ENCODE measurements at places on chromosomes 16 and 17. TPM values are rescaled to one million over a fixed set of nuclear protein-coding genes. Genes with fewer than 3 reads are reported as not detected.
A peak's percentile ranks its signal among the peaks of the same experiment; 100 is the strongest.

- DNase-seq: no peak
Measured at GRCh38 chr16:22364241-22364640, 10.2 kb downstream of the CDR2 start.

The SOST gene
- not detected for total RNA-seq

DNA sequence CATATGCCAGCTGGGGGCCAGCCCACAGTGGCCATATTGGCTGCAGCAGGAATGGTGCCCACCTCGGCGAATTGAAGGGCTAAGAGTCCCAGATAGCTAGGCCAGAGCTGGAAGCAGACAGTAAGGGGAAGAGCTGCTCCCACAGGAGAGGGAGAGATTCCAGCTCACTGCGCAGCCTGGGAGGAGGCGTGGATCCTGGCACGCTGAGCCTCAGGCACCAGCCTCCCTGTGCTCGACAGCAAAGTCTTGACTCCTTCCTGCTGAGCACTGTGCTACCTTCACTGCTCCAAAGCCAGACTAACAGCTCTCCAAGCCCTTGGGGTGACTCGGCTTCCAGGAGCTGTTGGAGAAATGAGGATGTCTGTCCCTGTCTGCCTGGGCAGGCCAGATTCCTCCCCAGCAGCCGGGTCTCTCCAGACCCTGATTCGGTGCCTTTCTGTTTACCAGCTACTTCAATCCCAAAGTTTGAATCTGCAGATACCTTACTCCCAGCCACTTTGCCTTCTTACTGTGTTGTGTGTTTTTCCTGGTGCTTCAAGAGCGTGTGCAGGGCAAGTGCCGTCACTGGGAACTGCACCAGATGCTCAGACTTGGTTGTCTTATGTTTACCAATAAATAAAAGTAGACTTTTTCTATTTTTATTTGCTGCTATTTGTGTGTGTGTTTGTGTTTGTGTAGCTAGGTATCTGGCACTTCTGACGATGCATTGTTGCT is 9.1 kb downstream of the CBX2 start:
- no peak for DNase-seq

DNA sequence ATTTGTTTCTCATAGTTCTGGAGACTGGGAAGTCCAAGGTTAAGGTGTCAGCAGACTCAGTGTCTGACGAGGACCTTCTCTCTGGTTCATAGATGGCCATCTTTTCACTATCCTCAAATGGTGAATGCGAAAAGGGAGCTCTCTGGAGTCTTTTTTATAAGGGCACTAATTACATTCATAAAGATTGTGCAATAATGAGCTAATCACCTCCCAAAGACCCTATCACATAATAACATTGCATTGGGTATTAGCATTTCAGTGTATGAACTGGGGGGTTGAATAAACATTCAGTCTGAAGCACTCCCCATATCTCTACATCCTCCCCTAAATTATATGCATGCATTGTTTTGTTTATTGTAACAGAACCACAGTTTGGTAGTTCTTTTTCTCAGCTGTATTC is 1086.5 kb downstream of the CDH11 start:
- DNase-seq: no peak

DNA sequence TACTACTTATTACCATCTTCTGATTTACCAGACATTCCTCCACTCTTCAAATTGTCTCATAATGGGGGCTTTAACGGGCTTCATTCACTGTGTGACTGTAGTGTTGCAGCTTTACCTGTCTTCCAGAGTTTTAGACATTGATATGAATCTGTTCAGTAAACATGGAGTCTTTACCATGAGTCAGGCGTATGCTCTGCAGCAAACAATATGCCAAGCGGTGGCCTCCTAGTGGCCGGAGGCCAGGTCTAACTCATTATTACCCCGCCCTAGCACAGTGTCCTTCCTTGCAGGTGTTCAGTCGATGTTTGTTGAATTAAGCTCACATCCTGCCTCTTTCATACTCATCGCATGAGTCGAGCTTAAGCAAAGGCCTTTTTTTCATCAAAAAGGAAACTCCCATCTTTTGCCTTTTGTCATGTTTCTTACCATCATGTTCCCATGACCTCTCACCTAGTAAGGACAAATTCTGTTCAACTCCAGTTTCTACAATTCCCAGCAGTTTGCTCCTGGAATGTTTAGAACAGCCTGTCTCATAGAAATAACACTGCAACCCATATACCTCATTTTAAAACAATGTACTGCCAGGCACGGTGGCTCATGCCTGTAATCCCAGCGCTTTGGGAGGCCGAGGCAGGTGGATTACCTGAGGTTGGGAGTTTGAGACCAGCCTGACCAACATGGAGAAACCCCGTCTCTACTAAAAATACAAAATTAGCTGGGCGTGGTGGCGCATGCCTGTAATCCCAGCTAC is 39.4 kb downstream of the TUBD1 start:
- DNase-seq: peak; percentile 85

The SSTR5 gene
- not detected for total RNA-seq

The CES4A gene
- not detected for total RNA-seq

- no peak for DNase-seq
Measured at GRCh38 chr17:30405161-30405560, 26.4 kb downstream of the CPD start.

GRCh38 chr16:81647527-81647926 is 131.6 kb upstream of the PLCG2 start:
- no peak for DNase-seq

The SLC5A10 gene
- total RNA-seq: not detected

GRCh38 chr16:60123392-60124023 is 1389.4 kb upstream of the GOT2 start:
- DNase-seq: no peak

The GJD3 gene
- total RNA-seq: 0.71 TPM

- no peak for DNase-seq
Measured at GRCh38 chr17:69457603-69458002, 43.1 kb downstream of the MAP2K6 start.

The GLTPD2 gene
- 0.71 TPM for total RNA-seq

DNA sequence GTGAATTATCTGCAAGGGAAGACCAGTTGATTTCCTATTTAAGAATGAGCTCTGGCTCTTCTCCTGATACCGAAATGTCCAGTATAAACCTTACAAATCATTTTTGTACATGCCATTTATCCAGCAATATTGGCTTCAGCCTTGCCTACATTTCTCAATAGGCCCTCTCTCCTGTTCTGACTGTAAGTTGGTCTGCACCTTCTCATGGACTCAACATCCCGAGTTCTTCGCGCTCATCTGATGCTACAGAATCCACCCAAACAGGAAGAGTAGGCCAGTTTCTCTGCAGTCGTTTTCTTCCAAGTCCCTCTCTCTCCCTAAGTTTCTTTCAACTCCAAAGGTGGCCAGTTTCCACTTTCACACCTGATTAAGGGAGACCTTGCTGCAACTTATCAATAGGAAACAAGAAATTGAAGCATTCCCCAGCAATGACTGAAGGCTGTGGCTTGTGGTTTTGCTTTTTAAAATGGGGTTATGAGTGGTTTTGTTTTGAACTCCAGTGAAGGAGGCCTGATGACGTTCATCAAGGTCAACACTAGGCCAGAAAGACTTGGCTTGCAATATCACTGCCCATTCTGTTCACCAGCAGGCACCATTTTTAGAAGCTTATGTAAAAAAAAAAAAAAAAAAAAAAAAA is 383.0 kb downstream of the MAF start:
- DNase-seq: no peak

GRCh38 chr16:76199681-76200220 is 77.5 kb upstream of the CNTNAP4 start:
- DNase-seq: no peak

DNA sequence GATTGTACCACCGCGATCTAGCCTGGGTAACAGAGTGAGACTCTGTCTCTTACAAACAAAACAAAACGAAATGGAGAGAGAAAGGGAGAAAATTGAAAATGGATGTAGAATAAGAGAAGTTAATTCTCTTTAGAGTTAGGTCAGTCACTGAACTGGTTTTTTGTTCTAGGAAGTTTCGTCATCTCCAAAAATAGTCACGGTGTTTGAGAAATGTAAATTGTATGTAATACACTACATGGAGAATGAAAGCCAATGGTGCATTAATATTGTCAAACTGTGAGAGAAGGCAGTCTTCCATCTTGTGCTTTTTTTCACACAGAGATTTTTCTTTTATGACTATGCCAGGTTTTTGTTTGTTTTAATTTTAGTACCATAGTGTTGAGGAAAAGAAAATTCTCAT is 145.9 kb downstream of the BCAS3 start:
- no peak for DNase-seq

DNA sequence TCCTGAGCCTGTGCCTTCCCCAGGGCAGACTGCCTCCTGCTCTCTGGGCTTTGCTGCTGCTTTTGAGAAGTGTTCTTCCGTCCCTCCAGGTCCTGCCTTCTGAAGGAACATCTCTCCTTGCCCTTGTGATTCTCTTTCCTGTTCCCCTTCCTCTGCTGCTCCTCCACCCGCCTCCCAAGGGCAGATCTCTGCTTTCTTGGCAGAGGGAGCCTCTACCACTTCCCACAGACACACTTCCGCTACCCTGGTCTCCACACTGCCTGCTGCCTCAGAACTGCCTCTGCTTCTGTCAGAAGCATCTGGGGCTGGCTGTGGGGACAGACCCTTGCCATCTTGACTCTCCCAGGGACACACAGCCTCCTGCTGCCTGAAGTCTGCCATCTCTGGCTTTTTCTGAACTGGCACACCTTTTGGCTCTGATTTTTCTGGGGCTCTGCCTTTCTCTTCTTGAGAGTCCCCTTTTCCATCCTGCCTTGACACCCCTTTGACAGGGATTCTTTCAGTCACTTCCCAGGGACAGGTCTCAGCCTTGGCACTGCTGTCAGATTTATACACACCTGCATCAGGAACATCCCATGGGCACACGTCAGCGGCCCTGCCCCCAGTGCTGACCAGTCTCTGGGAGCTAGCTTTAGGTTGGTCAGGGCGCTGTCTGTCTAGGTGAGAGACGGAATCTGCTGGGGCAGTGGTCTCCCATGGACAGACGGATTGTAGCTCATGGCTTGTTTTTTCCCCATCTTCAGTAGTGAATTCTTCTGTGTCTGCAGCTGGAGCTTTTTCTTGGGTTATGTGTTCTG is 16.6 kb downstream of the GPR179 start:
- DNase-seq: no peak
